Omental fat pad (tissue), 4 donors: ENCODE measurements at places on chromosomes 16 and 17.

DNA sequence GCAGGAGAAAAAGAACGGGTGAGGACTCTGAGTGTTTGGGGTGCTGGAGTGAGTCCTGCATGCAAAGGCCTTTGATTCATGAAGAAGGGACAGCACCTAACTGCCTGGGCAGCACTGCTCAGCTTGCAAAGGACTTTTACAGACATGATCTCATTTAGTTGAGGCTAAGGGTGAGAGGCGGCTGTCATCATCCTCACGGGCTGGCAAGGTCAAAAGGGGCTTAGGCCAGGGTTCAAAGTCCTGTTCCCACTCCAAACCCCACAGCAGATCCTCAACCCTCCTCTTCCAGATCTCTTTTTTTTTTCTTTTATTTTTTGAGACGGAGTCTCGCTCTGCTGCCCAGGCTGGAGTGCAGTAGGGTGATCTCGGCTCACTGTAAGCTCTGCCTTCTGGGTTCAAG lies 4.8 kb downstream of the RHBDF2 start:
- no peak for DNase-seq

DNA sequence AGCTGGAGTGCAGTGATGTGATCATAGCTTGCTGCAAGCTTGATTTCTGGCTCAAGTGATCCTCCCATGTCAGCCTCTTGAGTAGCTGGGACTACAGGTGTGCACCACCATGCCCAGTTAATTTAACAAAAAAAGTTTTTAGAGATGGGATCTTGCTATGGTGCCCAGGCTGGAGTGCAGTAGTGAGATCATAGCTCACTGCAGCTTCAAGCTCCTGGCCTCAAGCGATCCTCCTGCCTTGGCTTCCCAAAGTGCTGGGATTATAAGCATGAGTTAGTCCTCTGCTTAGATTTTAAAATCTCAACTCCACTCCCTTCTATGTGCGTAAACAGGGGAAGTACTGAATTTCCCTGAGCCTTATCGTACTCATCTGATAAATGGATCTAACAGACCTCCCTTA lies 6.3 kb downstream of the RABEP2 start:
- DNase-seq, result no peak

GRCh38 chr17:78184868-78185267 lies 2.0 kb downstream of the TK1 start:
- no peak for DNase-seq

DNA sequence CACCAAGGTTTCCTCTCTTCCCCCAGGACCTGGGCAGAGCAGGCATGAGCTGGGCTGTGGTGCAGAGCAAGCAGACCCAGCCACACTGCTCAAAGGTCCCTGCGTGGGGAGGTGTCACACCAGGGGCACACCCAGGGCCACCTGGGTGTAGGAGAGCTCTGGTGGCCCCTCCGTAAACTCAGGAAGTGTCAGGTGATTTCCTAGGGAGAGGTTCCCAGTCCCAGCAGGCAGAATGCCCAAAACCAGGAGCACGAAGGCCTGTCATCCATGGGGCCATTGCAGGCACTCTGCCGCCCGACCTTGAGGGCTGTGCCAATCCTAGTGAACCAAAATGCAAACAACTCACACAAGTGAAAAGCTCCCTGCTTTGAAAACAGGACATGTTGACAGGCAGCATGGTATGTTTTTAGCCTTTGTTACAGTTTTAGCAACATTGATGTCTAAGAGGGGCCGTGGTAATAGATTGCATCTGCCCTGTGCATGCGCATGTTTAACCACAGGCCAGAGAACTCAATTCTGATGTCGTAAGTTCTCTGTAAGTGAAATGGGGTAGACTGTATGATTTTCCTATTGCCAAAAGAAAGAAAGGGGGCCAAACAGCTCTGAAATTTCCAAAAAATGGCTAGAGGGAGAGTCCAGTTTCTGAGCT lies 21.3 kb downstream of the CIBAR2 start:
- DNase-seq, result no peak

GRCh38 chr17:7436556-7437368 lies 1.5 kb downstream of the TMEM102 start:
- DNase-seq, result no peak
